Breast epithelium (tissue), 4 donors: ENCODE measurements at places on chromosomes 11 and 22. TPM values are rescaled to one million over a fixed set of nuclear protein-coding genes. Genes with fewer than 3 reads are reported as not detected.

- no peak overlapping the region for H3K4me3 ChIP-seq
- no peaks in the 10 kb centered on the region for H3K27me3 ChIP-seq
- no peak overlapping the region for H3K27ac ChIP-seq
Observed at GRCh38 chr11:79179087-79179486, 261.7 kb downstream of the TENM4 start.

Gene EIF4ENIF1
- 20.0 TPM for total RNA-seq

GRCh38 chr22:17606496-17606895, 22.1 kb downstream of the ATP6V1E1 start:
- no peaks in the 10 kb centered on the region for H3K4me1 ChIP-seq
- H3K4me3 ChIP-seq = no peak overlapping the region
- DNase-seq = no peak
- H3K27me3 ChIP-seq = no peaks in the 10 kb centered on the region

GRCh38 chr11:86440843-86441242, 66.2 kb downstream of the CCDC81 start:
- no peak overlapping the region for H3K4me3 ChIP-seq
- no peaks in the 10 kb centered on the region for H3K27me3 ChIP-seq
- H3K27ac ChIP-seq = peak overlapping the region; percentile 77
- no peak for DNase-seq
